Memory B cell (primary cell): ENCODE measurements at places on chromosomes 1 and 21.

DNA sequence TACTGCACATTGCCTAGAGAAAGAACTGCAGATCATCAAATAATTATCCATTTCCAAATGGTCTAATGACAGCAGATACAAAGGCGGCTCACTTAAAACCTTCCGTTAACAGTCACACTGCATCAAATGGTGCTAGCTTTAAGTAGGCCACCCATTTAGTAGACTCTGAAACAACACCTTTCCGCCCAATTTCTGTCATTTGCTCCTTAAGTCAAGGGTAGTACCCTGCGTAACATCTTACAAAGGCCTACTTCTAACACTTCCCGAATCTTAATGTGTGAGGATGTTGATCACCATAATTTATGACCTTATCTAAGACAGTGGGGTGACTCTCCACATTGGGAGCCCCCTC, 692 bp upstream of the RALGPS2 start:
- DNase-seq = no peak

- DNase-seq = no peak
Observed at GRCh38 chr1:35326246-35326866, 57.8 kb downstream of the ZMYM4 start.

GRCh38 chr1:95308276-95309030, 74.4 kb downstream of the RWDD3 start:
- DNase-seq = no peak

DNA sequence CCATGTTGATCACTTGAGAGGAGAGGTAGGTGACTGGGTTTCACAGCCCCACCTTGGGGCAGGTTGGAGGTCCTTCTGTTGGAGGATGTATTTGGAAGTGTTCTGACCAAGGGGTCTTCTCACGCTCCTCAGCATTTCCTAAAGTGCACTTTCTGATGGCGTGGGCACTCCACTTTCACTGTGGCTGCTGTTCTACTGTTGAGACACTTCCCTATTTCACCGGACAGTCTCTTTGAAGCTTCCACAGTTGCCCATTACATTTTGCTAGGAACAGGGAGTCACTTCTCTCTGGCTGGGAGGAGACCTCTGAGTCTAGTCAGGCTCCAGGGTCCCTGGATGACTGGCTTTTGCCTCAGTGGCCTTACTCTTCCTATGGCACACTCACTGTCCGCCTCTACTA, 180.0 kb upstream of the LMO4 start:
- DNase-seq = no peak

- DNase-seq = no peak
Observed at GRCh38 chr1:36740446-36740845, 257.7 kb upstream of the CSF3R start.

DNA sequence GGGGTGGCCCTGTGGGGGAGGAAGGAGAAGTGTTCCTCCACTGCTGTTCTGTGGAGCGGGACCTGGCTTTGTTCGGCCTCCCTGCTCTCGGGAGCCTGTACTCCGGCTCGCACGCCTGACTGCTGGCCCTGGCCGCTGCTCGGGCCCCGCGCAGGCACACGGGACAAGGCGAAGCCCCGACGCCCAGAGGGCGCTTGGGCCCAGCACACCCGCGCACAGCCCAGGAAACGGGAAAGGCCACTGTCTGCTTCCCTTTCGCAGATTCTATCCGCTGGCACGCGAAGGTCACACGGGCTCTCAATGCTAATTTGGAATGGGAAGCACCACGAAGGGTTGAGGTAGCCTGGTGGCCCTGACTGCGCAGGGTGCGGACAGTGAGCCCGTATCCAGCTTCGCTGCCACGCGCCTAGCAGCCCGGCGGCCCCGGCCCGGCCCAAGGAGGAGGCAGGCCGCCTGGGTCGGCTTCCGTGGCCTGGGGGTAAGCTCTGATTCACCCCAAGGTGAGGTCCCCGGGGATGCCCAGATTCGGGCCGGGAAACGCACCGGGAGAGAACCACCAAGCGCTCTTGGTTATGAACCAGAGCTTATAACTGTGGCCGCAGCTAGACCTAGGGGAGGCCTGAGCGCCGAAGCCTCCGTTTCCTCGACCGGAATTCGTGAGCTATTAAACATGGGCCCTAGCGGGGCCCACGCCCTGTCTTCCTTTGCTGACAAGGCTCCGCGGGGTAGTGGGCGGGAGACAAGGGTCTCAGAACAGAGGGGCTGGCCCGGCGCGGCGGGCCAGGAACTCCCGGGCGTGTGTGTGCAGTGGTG, 19.7 kb upstream of the TBX15 start:
- DNase-seq = no peak

GRCh38 chr21:31455506-31455905, 111.4 kb upstream of the TIAM1 start:
- no peak for DNase-seq

DNA sequence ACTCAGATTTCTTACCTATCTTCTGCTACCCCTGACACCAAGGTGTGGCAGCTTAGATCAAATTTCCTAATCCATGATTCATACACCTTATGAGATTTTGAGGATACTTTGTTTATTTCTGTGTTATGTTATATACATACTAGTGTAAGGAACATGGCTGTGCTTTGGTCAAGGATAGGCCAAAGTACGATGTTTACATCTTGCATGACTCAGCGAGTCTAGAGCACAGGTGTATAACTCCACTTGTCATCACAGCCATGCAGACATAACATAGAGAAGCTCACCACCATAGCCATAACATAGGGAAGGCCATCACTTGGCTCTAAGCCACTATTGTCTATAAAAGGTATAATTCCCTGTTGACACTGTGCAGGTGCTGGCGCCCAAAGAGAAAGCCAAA, 61.2 kb downstream of the GBP6 start:
- DNase-seq = no peak

DNA sequence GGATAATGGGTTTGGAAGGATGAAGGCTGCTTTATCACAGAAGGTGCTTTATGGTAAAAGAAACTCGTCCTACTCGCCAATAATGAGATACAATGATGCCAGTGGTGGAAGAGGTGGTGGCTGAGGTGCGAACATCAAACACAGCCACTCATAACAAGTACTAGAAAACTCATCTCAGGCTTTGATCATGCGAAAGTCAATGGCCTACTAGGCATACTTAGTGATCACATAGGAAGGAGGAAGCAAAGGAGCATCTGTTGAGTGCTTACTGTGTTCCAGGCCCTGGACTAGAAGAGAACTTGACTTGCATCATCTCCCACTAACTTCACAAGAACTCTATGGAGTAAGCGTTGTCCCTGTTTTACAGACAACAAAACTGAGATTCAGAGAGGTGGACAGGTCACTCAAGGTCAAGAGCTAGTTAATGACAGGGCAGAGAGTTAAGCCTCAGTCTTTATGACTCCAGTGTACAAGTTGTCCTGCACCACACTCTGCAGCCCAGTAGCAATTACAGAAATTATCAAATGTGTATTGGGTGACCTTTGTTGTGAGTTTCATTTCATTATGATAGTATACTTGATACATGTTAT, 33.6 kb downstream of the RUNX1 start:
- DNase-seq = no peak

DNA sequence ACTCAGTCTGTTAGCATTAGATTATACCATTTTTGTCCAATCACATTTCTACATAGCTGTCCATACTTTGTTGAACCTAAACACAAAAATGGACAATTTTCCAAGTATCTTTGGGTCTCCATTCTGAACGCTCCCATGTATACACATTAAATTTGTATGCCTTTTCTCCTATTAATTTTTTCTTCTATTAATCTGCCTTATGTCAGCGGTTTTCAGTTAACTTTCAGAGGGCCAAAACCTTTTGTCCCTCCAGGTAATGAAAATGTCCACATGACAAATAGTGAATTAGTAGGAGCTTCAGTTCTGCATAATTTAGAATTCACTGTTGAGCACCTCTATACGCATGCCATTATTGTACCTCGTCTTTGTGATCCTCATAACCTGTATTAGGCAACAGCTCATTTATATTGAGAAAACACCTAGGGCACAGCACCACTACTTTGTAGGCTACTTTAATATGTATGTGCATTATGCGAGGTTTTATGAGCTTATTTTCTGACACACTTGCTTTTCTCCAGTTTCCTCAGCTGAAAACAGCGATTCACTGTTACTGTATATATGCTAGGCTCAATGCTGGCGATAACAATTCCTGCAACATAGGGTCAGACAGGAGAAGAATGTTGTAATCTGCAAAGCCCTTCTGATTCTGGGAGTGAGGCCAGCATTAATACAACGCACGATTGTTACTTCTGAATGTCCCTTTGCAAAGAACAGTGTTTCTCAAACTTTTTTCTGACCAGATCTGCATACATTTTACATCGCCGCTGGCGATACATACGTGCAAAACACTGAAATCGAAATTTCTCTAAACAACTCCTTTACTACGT, 1.1 kb upstream of the ABCD3 start:
- no peak for DNase-seq

DNA sequence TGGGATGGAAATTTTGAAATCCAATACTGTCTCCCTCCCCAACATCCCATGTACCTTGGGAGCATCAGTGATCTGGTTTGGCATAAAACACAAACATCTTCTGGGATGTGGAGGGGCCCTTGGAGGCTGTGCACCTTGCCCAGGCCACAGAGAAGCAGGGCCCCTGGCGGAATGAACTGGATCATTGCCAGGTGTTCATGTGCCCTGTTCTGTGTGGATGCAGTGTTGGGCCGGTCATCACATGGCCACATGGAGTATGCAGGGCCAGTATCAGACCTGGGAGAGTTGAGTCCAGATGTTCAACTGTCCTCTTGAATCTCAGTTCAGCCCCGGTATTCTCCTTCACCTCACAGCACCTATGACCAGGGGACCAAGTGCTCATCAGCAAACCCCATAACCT, 26.9 kb downstream of the ARHGEF10L start:
- DNase-seq = no peak
